Tongue (tissue), 3 donors: ENCODE measurements at places on chromosomes 3 and 15.

GRCh38 chr3:50530001-50530970 is 26.9 kb upstream of the CACNA2D2 start:
- DNase-seq = no peak

- peak; percentile 46 for DNase-seq
These were observed 785 bp upstream of the MYRIP start for GRCh38 chr3:39808467-39809180.

GRCh38 chr3:114994554-114995341 is 152.3 kb downstream of the ZBTB20 start:
- DNase-seq = no peak

DNA sequence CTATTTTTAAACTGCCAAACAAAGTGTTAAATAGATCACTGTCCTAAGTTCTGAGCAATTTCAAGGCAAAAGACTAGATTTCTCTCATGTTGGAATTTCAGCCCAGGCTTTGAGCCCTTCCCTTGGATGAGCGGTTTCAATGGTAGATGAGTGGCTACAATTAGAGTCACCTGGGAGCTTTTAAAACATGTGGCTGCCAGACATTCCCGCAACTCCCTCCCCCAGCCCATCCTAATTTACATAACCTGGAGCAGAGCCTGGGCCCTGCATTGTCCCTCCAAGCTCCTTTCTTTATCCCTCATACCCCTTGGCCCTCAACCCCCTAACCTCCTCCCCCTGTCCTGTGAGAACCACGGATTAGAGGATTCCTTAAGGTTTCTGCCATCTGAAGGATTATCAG is 357.5 kb upstream of the UMPS start:
- DNase-seq = no peak

DNA sequence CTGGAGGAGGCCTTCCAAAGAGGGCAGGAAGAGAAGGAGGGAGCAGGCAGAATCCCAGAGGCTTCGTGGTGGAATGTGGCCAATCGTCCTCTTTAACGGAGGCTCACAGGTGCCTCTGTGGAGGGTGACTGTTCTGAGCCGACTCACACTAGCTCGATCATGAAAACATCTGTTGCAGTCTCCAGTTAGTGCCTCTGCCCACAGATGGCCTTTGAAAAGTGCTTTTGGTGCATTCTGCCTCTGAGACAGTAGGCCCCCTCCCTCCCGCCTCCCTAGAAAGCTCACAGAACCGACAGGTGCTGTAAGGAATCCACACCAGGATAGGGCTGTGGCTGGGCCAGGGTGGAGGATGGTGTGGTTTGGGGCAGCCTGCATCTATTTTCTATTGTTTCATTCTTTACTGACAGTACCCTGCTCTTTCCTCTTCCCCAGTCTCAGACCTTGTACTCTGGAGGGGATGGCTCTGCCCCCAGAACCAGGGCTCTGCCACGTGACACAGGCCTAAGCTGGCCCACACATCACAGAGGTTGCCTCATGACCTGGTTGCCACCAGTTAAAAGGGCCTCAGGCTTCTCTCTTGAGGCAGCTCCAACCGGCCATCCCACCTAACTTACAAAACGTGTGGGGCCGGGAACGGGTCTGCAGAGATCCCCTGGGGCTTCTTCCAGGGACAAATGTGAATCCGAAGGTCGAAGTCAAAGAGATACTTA is 27.2 kb upstream of the PIGZ start:
- peak; percentile 58 for DNase-seq

GRCh38 chr3:74080056-74080461 is 455.3 kb upstream of the PDZRN3 start:
- peak; percentile 11 for DNase-seq

- peak; percentile 52 for DNase-seq
These were observed 227.1 kb upstream of the CD96 start for GRCh38 chr3:111314898-111315297.
